Activated naive CD4-positive, alpha-beta T cell treated with anti-CD3 and anti-CD28 coated beads for 36 hours (primary cell): ENCODE measurements at places on chromosomes 11 and 22. TPM values are rescaled to one million over a fixed set of nuclear protein-coding genes. Genes with fewer than 3 reads are reported as not detected.

DNA sequence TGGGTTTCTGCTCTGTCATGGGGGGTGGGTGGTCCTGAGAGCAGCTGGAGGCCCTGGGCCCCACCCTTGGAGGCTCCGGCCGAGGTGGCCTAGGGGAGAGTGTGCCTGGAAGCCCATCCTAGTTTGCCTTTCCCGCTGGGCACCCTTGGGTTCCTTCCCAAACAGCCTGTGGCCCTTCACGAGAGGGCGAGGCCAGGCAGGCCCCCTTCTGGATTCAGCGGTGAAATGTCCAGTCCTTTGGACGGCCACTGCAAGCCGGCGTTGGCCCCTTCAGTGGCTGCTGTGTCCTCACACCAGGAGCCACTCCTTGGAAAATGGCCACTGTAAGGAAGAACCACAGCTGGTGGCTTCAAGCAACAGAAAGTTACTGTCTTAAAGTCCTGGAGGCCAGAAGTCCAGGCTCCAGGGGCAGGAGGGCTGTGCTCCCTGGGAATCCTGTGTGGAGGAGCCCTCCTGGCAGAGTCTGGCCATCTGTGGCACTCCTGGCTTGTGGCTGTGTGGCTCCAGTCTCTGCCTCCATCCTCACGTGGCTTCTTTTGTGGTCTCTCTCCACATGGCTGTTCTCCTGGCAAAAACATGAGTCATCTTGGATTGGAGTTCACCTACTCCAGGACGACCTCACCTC is 854.1 kb downstream of the TBC1D22A start:
- no peak for DNase-seq

GRCh38 chr11:105152021-105152512 is 12.5 kb upstream of the CARD18 start:
- DNase-seq: no peak

- no peak for DNase-seq
Observed at GRCh38 chr11:111395081-111395480, 16.0 kb upstream of the POU2AF1 start.

GRCh38 chr11:134677891-134678551 is 266.0 kb upstream of the B3GAT1 start:
- DNase-seq: no peak

- no peak for DNase-seq
Observed at GRCh38 chr11:36743039-36743438, 145.0 kb upstream of the RAG2 start.

- DNase-seq: no peak
Observed at GRCh38 chr11:95282291-95282751, 51.3 kb upstream of the SESN3 start.

DNA sequence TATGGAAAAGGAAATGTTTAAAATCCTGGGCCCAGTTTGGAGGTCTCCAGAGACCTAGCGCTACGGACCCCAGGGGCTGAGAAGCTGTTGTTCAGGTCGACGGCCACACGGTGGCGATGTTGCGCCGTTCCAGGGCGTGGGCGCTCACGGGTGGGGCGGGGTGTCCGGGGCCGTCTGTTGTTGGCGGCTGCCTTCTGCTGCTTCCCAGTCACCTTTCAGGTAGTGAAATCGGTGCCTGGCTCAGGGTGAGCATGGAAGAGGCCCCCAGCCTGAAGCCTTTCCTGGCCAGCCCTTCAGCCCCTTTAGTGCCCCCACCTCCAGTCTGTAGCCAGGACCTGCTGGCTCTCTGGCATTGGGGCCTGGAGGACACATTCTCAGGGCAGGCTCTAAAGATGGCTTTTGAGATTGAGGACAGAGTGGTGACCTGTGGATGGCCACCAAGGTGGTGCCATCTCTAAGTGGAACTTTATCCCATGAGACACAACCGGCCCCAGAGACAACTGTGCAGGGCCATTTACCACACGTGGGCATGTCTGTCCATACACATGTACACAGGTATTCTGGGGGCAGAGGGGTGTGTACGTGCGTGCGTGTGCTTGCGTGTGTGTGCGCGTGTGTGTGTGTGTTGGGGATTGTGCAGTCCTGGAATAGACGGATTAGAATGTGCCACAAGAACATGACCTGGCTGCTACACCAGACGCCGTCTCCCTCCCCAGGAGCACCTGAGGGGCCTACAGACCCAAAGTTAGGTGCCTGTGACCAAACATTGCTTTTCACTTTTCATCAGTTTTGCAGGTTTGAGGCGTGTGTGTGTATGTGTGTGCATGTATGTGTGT is 53.8 kb downstream of the ST14 start:
- peak; percentile 72 for DNase-seq

DNA sequence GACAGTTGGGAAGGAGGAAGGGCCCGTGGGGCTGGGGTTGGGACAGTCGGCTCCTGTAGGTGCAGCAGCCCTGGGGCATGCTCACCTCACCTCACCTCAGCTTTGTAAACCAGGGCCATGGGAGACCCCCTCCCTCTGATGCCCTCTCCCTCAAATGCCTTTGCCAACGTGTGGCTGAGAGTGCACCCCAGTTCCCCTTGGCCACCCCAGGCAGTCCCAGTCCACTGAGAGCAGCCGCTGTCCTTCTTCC is 4.2 kb upstream of the NEAT1 start:
- DNase-seq: no peak

KRTAP5-11 gene
- not detected for total RNA-seq

DDTL gene
- total RNA-seq: 0.76 TPM

- no peak for DNase-seq
Observed at GRCh38 chr22:38415561-38416321, 39.3 kb downstream of the KCNJ4 start.

DNA sequence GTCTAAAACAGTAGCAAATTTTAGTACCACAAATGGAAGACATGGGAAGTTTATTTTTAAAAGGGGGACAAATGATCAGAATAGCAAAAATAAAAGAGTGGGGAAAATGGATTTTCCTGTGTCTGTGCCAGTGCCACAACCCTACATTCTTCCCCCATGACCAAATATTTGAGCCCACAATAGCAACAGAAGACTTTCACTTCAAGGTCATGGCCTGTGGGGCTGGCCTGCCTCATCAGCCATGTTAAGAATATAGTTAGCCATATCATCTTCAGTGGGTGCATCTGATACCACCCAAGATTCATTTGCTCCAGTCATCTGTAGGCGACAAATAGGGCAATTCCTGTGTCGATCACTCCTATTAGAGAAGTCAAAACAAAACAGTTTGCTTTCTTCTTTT is 26.3 kb downstream of the RNF141 start:
- DNase-seq: no peak

DNA sequence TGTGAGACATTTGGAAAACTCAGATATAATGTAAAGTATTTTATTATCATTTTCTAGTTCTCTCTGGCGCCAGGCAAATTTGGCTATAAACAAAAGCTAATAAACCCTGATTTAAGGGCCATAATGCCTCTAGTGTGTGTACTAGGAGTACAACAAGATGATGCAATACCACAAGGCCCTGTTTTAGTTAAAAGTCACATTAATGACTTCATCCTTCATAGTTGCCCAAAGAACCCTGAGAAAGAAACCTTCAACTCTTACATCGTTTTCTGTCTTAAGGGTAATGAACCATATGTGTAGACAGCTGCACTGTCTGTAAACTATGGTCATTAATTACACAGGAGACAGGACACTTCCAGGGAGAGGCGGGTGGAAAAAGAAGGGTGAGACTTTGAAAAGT is 538.4 kb downstream of the FAM181B start:
- no peak for DNase-seq

DNA sequence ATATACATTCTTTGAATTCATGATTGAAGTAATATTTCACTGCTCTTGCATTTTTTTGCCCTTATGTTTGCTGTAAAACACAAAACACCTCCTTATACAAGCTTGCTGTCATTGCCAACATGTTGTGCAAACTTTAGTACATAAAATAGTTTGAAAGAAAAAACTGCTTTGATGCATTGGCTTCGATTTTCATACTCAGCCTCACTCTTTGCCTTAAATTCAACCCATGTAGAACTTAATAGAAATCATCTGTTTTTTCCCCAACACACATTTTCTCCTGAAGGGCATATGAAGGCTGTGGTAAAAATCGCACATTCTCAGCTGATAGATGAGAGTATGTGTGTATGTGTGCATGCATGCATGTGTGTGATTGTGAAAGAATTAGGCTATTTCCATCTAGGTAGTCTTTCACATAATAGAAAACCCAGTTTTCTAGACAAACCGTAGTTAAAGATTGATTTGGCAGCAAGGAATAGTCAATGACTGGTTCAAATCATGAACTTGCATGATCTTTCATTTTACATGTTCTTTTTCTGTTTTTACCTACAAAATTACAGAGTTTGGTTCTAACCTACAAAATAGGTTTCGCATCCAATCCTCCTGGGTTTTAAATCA is 72.8 kb upstream of the MTMR2 start:
- no peak for DNase-seq

DNA sequence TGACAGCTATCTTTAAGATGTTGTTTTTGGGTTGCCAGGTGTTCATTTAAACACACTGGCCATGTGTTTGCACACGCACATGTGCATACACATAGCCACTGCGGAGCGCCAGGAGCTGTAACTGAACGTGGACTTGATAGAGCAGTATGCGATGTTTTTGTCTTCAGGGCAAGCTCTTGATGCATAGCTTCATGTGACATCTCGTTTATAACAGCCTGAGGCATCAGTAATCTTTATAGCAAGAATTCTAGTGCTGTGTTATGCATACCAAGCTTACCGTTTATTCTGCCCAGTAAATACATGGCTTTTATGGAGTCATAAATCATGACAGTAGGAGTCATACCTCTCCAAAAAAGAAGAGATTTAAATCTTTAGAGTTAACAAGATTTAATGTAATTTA is 87.0 kb downstream of the ATXN10 start:
- no peak for DNase-seq

DNA sequence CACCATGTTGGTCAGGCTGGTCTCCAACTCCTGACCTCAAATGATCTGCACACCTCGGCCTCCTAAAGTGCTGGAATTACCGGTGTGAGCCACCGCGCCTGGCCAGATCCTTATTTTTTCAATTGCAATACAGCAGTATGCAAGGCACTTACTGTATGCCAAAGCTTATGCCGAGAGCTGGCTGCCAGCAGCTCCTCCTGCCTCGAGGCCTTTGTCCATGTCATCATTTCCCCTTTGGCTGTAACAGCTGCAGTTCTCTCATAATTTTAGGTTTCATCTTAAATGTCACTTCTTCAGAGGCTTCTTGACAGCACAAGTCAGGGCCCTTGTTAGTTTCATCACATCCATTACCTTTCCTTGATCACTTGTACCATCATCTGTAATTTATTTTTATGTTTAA is 1.5 kb upstream of the SREBF2 start:
- peak; percentile 25 for DNase-seq

CATSPERZ gene
- not detected for total RNA-seq

- no peak for DNase-seq
Observed at GRCh38 chr11:130052567-130052966, 17.1 kb upstream of the APLP2 start.
